ENCODE measurements at places on chromosomes 13 and 19.
A peak's percentile ranks its signal among the peaks of the same experiment; 100 is the strongest.

- no peak for DNase-seq
Measured at GRCh38 chr19:48230555-48231129, 25.1 kb downstream of the CARD8 start.

DNA sequence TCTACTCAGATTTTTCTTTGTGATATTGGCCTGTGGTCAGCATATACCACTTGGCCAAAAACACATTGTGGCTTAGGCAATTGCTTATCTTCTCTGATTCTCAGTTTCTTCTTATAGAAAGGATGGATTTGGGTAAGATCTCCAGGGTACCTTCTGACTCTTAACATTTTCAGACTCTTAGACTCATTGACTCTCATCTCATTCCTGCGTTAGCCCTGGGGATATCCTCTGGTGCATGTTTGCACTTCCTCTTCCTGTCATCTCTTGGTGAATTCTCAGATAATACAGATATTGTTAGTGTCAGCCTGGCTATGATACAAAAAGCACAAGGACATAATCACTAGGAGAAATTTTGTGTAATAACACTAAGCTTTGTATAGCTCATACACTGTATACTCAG is 492.5 kb upstream of the GPC6 start:
- no peak for DNase-seq

- DNase-seq: no peak
Measured at GRCh38 chr19:16141043-16141442, 2.4 kb upstream of the HSH2D start.

DNA sequence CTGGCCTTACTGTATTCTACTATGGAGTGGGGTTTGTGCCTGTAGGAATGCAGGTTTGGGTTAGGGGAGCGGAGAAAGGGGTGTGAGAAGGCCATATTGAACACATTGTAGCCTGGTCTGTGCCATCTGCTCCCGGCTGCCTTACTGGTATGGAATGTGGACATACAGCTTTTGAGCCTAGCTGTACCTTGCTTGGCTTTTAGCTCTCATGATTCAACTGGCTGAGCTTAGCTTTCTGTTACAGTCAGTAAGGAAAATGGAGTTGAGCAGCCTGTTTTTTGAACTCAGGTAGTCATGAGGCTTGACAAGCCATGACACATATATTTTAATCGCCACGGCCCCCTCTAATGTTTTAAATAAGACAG is 41.6 kb downstream of the ARHGAP35 start:
- DNase-seq: peak; percentile 80

DNA sequence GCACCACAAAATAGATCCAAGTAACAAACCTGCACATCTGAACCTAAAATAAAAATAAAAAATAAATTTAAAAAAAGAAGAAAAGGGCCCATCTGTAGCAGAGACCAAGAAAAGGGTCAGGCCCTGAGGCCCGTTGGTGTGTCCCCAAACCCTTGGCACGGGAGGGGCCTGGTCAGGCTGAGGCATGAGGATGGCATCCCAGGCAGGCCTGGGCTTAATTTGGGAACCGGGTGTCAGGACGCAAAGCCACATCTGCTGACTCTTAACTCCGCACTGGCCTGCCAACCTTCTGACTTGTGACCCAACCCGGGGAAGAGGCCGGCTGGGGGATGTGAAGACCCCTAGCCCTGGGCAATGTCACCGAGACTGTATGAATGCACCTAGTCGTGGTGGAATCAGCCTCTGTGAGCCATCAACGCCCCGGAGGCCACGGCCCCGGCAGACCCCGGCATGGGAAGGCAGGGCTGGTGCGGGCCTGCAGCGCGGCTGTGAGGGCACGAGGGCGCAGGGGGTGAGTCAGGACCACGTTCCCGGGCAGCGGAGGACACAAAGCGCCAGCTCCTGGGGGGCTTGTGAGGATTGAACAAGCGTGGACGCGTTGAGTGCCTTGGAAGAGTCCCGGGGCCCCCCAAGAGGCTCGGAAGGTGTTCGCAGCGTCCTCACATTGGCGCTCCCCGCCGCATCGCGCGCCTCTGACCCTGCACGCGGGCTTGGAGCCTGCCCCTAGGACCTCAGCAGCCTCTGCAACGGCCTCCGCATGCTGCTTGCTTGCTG is 38.2 kb downstream of the ATP12A start:
- DNase-seq: no peak

DNA sequence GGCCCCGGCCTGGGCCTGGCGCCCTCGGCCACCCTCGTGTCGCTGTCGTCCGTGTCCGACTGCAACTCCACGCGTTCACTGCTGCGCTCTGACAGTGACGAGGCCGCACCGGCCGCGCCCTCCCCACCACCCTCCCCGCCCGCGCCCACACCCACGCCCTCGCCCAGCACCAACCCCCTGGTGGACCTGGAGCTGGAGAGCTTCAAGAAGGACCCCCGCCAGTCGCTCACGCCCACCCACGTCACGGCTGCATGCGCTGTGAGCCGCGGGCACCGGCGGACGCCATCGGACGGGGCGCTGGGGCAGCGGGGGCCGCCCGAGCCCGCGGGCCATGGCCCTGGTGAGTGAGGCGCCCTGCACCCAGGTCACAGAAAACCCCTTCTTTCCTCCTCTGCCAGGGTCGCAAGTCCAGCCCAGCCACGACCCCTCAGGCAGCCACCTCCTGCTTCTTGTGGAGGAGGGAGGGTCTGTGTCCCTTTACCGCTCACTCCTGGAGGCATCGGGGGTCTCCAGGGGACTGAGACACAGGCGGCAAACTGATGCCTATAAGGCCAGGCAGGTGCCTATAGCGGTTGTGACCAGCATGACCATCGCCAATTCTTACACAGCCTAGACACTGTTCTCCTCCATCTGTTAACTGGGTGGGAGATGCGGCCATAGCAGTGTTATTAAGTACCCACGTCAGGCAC is 4.2 kb downstream of the TTC9B start:
- DNase-seq: no peak

GRCh38 chr13:71499235-71499634 is 367.8 kb downstream of the DACH1 start:
- DNase-seq: no peak

DNA sequence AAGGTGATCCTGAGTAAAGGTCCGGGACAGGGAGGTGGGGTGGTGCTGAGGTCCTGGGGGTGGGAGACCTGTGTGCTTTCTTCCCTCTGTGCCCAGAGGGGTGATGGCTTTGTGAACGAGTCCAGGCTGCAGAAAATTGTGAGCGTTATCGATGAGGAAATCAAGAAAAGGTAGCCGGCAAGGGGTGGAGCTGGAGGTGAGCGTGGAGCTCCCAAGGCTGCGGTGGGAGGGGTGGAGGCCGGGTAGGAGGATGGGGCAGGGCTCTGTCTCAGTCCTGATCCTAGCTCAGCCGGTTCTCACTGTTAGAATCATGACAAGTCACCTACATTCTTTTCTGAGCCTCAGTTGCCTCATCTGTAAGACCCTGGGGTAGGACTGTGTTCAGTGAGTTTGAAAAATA is 4.0 kb downstream of the SELENOV start:
- no peak for DNase-seq

DNA sequence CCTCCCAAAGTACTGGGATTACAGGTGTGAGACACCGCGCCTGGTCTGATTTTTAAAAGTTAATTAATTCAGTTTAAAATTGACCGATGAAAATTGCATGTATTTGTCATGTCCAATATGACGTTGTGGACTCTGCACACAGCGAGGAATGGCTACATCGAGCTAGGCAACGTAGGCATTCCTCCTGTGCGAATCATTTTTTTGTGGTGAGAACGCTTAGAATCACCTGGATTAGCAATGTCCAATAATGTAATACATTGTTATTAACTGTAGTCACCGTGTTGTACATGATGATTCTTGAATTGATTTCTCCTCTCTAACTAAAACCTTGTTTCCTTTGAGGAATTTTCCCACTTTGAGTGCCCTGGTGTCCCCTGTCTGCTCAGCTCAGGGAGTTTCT is 3.4 kb downstream of the LAIR2 start:
- DNase-seq: peak; percentile 6

- DNase-seq: no peak
Measured at GRCh38 chr19:10516671-10517286, 468 bp downstream of the S1PR5 start.

- DNase-seq: no peak
Measured at GRCh38 chr19:55712804-55713631, 25.2 kb downstream of the NLRP9 start.

DNA sequence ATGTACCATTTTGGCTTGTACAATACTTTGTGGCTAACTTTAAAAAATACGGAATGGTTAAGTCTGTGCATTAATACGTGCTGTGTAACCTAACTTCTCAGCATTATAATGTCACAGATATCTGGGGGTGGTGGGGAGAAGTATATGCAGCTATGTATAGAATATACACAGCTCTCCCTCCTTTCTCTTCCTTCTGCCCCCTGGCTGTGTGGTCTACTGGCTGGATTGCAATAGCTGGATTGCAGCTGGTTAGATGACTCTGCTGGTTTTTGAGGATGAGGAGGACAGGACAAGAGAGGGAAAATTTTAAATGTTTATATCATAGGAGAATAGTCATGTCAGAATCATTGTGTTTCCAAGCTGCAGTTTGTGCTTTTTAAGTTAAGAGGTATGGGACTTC is 9.7 kb downstream of the RNASEH2B start:
- no peak for DNase-seq

GRCh38 chr13:94494026-94494425 is 14.5 kb upstream of the DCT start:
- no peak for DNase-seq

- no peak for DNase-seq
Measured at GRCh38 chr13:111517641-111518010, 197.2 kb downstream of the TEX29 start.

DNA sequence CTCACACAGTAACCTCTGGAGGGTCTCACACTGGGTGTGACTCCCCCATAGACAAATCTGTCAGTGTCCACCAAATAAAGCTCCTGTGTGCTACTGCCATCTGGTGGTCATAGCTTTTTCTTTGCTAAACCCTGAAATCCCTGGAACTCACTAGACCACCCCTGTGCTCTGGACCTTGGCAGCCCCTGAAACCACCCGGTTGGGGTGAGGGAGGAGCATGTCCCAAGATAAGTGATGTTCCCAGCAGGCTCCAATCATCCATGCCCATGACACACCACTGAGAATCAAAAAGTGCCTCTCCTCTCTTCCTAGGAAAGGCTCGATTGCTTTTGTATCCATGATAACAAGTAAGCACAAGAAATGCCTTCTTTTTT is 6.5 kb upstream of the HSD17B14 start:
- peak; percentile 43 for DNase-seq

- DNase-seq: no peak
Measured at GRCh38 chr13:24129914-24130774, 30.4 kb upstream of the SPATA13 start.

DNA sequence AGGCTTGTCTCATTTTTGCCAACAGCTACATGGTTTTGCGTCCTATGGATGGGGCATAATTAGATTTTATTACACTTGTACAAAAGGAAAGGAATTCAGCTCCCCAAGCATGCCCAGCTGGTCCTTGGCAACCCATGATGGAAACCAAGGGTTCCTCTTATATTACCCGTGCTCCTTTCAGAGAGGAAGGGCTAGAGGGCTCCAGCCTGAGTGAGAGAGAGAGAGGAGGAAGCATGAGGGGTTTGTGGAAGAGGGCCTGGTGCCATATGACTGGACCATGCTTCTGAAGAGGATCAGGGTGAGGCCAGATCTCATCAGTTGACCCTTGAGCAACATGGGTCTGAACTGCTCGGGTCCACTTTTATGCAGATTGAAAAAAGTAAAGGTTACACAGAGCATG is 3.5 kb upstream of the RPS9 start:
- DNase-seq: no peak

DNA sequence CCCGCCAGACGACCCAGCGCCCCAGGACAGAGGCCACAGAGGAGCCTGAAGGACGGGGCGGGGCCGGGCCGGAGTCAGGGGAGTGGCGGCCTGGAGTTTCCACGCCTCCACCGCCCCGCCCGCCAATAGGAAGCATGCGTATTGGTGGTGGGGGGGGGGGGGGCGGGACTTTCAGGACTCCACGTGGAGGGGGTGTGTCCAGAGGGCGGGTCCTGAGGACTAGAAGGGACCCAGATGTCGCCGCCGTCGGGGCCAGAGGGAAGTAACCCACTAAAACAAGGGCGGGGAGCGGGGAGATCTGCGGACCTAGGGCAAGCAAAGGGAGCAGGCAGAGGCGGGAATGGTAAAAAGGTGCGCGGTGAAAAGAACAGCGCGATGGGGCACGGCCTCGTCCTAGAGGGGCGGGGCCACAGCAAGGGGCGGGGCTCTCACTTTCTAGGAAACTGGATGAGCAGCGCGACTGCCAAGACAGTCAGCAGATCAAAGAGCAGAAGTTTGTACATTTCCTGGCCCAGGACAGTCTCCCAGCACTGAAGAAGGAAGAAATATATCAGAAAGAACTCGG is 2.8 kb upstream of the LENG1 start:
- peak; percentile 73 for DNase-seq

DNA sequence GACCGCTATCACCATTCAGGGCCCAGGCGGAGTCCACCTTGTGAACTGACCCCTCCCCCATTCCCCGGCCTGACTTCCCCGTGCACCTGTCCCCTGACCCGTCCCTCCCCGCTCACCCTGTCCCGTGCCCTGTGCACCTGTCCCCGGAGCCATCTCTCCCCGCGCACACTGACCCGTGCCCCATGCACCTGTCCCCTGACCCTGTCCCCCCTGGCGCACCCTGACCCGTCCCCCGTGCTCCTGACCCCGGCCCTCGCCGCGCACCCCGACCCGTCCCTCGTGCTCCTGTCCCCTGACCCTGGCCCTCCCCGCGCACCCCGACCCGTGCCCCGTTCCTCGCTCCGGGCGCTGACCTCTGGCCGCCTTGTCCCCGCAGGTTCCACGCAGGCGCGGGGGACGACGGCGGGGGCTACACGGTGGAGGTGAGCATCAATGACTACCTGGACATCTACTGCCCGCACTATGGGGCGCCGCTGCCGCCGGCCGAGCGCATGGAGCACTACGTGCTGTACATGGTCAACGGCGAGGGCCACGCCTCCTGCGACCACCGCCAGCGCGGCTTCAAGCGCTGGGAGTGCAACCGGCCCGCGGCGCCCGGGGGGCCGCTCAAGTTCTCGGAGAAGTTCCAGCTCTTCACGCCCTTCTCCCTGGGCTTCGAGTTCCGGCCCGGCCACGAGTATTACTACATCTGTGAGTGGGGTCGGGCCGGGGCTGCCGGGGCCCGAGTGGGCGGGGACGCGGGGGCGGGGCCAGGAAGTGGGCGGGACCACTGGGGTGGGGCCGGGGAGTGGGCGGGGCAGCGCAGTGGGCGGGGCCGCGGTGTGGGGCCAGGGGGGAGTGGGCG is 9.7 kb downstream of the EFNA2 start:
- no peak for DNase-seq

GRCh38 chr19:39152066-39152465 is 26.5 kb downstream of the PAK4 start:
- no peak for DNase-seq
